Fibroblast of the conjunctiva (primary cell): ENCODE measurements at places on chromosomes 3 and 15.
A peak's percentile ranks its signal among the peaks of the same experiment; 100 is the strongest.

- no peak for DNase-seq
These were observed 143.8 kb upstream of the IL12A start for GRCh38 chr3:159844801-159845261.

DNA sequence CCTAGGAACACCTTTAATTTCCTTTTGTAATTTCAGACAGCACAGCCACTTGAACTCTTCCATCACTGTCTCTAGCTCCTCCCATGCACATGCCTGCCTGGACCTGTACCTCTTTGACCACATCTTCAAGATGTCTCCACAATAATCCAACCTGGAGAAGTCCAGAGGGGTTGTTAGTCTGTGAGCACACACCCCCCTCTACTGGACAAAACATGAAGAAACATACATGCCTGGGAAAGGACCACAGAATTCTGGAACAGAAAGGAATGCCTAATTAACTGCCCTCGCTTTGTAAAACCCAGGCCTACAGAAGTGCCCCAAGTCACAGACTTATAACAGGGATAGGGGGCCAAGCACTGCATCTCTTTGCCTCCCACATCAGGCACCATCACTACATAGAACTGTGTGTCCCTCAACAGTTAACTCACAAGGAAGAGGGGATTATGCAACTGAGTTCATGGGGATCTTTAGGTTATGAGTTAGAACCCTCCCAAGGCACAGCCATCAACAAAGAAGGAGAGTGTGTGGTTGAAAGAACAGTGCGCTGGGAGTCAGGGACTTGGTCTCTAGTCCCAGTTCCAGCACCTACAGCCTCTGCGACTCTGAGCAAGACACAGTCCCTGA lies 61.7 kb downstream of the FMN1 start:
- peak; percentile 47 for DNase-seq

- DNase-seq = peak; percentile 18
These were observed 66.2 kb upstream of the CSTA start for GRCh38 chr3:122258757-122259371.

DNA sequence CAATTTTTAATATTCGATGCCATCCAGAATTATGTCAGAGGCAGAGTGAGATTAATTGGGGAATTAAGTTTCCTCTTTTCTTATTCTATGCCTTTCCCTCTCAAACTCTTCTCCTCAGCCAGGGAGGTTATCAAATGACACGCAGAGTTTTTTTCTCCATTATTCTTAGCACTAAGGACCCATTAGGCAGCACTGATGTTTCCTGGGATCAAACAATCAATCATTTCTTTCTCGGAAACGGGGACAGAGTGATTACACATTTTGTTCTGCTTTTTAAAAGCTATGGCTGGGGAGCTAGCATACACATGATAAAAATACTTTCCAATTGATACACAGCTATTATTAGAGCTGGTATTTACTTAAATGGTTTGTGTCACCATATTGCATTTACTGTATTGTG lies 35.3 kb upstream of the PSMD6 start:
- DNase-seq = no peak

- DNase-seq = no peak
These were observed 24.2 kb upstream of the SLC41A3 start for GRCh38 chr3:126107957-126108675.

GRCh38 chr3:114896978-114897377 lies 250.1 kb downstream of the ZBTB20 start:
- no peak for DNase-seq

DNA sequence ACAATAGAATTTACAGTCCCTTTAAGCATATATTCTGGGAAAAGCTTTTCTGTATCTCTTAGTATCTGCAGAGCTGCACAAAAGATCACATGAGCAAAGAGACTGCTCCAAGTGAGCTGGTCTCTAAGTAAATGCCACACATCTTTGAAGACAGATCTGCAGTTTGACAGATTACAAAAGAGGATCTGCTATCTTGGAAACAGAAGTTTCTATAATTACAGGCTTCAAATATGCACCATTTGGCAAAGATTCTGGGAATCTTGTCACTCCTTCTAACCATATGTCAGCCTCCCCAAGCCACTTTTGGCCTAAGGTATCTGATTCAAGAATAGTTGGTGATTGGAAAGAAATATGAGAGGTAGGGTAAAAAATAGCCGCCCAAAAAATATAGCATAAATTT lies 9.6 kb upstream of the CFAP44 start:
- DNase-seq = no peak

GRCh38 chr3:184160456-184160855 lies 5.3 kb downstream of the DVL3 start:
- DNase-seq = no peak
